Stimulated activated CD8-positive, alpha-beta memory T cell treated with anti-CD3 and anti-CD28 coated beads, Interleukin-7, amount 100 ng/mL, for 1 hour (primary cell): ENCODE measurements at places on chromosomes 2 and 18.

- DNase-seq = no peak
Observed at GRCh38 chr2:216683846-216684245, 11.5 kb downstream of the IGFBP5 start.

- no peak for DNase-seq
Observed at GRCh38 chr2:48753228-48753627, 2.3 kb downstream of the LHCGR start.

GRCh38 chr18:56034949-56035348 is 447.0 kb upstream of the TCF4 start:
- DNase-seq = no peak

DNA sequence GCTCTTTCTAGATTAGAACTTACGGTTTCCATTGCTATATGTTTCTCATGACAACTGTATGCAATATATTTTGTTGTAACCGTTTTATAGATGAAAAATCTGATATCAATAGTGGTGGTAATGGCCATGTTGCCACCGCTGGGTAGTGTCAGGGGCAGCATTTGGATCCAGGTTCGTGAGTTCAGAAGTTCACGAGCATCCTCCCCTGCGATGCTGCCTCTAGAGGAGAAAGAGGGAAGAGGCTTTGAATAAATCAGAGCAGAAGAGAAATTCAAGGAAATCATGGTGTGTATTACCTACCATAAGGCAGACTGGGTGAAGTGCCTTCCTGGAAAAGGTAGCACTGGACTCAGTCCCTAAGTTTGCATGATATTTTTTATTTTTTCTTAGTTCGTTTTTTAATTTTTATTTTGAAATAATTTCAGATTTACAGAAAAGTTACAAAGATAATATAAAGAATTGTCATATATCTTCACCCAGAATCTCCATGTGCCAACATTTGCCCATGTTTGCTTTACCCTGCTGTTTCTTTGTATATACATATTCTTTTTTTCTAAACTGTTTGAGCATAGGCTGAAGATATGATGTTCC is 3.3 kb upstream of the ZBTB7C start:
- DNase-seq = no peak
